CD4-positive, alpha-beta T cell (primary cell): ENCODE measurements at places on chromosomes 16 and 17. TPM values are rescaled to one million over a fixed set of nuclear protein-coding genes. Genes with fewer than 3 reads are reported as not detected.

DNA sequence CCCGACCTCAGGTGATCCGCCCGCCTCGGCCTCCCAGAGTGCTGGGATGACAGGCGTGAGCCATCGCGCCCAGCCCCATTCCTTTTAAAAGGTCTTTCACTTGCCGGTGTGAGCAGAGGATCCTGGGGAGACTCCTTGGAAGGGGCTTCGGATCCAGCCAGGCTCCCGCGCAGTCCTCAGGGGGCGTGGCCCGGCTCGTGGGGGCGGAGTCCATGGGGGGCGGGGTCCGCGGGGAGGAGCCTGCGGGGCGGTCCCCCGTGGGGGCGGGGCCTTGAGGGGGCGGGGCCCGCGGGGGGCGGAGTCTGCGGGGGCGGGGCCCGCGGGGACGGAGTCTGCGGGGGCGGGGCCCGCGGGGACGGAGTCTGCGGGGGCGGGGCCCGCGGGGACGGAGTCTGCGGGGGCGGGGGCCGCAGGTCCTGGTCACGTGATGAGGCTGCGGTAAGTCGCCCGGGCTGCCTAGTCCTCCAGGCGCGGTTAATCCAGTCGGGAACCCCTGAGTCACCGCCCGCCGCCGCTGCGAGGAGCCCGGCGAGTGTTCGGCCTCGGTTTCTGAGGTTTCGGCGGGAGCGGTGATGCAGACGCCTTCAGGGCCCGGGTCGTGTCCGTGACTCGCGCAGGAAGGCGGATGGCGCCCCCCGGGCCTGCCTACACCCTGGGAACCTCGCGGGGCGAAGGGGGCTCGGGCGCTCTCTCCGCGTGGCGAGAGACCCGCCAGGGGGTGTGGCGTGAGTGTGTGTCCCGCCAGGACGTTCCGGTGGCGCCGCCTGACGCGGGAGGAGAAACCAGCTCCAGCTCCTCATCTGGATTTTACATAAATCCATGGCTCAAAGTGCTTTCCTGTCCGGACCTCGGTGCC is 23.6 kb upstream of the ABR start:
- peak; percentile 26 for DNase-seq

CLEC10A gene
- total RNA-seq = 0.96 TPM

- no peak for DNase-seq
Measured at GRCh38 chr16:64534180-64534780, 587.6 kb downstream of the CDH11 start.

- peak; percentile 81 for DNase-seq
Measured at GRCh38 chr17:41786227-41787020, at the start of gene JUP. Gene JUP (minus strand): TSS chr17:41786711. CDS start chr17:41771854, 14,857 bp downstream.

- DNase-seq = no peak
Measured at GRCh38 chr17:20127360-20128035, 118.3 kb downstream of the SPECC1 start.

TMEM114 gene
- not detected for total RNA-seq

DNA sequence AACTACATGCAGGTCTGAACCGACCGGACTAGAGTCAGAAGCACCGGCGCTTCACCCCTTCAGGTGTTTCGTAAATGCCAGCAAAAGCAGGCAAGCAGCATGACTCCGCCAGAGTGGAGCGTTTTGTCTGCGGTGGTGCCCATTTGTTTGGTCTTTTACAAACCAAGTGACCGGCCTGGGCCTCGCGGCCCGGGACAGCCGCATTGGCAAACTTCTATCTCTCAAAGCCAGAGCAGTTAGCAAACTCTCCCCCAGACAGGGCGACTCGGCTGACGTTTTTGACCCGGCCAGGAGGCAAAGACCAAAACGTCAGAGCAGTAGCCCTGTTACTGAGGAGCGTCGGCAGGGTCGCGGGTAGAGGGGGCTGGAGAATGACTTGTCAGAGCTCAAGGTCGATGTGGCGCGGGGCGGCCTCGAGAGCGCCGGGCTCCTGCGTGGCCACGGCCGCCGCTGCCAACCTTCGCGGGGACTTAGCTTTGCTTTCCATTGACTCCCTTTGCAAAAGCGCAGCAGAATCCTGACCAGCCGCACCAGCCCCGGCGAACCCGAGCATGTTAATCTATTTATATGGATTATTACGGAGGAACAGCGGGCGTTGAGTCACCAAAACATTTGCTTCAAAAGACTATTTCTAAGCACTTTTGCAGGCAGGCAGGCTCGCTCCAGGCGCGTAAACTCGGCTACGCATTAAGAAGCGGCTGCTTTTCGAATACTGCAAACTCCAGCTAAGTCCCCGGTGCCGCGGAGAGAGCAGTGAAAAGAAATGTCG is 763 bp upstream of the SOX9 start:
- no peak for DNase-seq

DNA sequence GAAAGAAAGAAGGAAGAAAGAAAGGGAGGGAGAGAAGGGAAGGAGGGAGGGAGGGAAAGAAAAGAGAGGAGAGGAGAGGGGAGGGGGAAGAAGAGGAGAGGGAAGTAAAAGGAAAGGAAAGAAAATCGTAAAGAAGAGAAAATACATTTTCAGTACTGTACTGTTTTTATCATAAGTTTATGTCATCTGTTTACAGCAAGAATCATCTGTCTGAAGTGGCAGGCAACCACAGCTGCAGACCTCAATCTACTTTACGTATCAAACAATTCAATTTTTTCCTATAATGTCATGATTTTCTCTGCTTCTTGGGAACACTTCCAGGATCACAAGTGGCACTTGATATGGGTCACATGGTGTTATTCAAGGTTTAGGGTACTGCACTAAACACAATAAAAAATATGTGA is 58.3 kb downstream of the USP32 start:
- DNase-seq = no peak

GPR179 gene
- not detected for total RNA-seq

NOXO1 gene
- 0.56 TPM for total RNA-seq

CIAO2B gene
- 58.6 TPM for total RNA-seq

FBXL16 gene
- total RNA-seq = 11.0 TPM

DNA sequence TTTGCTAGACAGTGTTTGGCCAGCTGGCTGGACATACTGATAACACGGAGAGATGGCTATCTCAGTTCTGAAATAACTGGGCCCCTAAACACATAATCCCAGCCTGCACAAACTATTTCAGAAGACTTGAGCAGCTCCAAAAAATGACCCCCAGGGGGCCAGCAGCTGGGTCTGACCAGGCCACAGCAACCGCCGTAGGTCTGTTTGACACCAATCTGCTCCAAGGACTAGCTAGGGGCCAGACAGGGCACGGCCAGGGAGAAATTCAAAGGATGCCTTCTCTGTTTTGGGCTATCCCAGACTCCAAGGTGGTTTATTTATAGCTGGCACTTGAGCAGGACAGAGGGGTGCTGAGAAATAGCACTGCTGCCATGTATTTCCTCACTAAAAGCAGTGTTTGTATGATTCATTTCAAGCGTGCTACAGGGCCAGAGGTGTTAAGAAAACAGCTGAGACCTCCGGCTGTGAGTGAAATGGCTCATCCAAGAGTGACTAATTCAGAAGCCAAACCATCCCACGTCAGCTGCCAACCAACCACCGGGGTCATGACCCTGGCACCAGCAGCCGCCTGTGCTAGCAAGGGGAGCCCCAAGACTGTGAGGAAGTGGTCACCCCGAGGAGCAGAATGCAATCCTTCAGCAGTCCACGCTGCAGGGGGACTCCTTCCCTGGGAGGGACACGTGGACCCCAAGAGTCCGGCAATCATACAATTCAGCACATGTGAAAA is 5.7 kb downstream of the GGA2 start:
- DNase-seq = peak; percentile 81

DNA sequence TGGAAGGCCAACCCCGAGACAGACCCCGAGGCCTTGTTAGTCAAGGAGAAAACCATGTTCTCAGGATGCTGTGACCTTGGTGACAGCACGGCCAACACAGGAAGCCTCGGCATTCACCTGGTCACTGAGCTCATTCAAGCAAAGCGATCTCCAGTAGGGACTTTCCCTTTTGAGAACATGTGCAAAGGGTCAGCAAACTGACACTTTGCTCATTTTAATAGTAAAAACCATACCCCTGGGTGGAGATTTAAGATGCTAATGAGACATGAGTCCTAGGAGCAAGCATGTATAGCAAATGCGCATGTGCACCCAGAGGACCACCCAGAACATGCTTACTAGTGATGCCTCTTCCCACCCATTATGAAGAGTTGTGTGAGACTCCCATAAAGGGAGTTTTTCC is 5.7 kb upstream of the SULT1A2 start:
- no peak for DNase-seq

- DNase-seq = no peak
Measured at GRCh38 chr16:53566552-53567245, 63.7 kb upstream of the AKTIP start.

- no peak for DNase-seq
Measured at GRCh38 chr17:17150448-17150800, 55.7 kb downstream of the PLD6 start.

CACNG3 gene
- total RNA-seq = not detected

- DNase-seq = no peak
Measured at GRCh38 chr17:78401246-78401645, 22.8 kb downstream of the PGS1 start.

SLC22A31 gene
- total RNA-seq = 2.9 TPM

- DNase-seq = no peak
Measured at GRCh38 chr17:40022497-40022896, 7.3 kb downstream of the CSF3 start.

GRCh38 chr16:75288596-75289120 is 37.2 kb upstream of the BCAR1 start:
- peak; percentile 25 for DNase-seq

GRCh38 chr16:85246473-85246872 is 134.2 kb upstream of the CIBAR2 start:
- no peak for DNase-seq

- no peak for DNase-seq
Measured at GRCh38 chr17:47803201-47803600, 18.4 kb downstream of the OSBPL7 start.

DNA sequence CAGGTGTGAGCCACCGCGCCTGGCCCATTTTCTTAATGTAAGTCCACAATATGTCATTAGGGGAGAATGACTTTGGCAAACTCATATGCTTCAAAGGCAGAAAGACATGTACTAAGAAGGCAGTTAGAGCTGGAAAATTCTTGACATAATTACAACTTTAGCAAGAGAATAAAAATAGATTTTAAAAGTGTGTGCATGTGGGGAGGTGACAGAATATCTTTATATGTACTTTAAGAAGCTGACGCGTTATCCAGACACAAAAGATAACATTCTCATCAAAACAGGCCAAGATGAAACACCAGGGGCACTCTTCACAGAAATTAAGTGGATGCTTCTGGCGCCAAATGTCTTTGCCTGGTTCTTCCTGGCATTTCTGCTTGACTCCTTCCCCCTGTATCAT is 28.2 kb downstream of the GJC1 start:
- no peak for DNase-seq

DNA sequence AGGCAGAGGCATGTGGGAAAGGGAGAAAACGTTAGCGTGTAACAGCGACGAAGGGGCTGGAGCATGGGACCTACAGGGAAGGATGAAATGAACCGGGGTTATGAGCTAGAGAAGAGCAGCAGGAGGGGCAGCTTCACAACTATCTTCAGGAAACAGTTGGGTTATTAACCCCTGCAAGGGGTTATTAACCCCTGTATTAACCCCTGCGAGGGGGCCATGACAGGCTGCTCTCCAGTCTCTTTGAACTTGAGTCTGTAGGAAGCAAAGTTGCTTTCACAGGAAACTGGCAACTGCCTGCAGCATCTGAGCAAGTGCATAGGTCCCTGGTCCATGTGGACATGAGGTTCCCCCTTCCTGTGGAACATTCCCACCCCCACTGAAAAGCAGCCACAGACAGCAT is 119.2 kb upstream of the CRHR1 start:
- no peak for DNase-seq

DNA sequence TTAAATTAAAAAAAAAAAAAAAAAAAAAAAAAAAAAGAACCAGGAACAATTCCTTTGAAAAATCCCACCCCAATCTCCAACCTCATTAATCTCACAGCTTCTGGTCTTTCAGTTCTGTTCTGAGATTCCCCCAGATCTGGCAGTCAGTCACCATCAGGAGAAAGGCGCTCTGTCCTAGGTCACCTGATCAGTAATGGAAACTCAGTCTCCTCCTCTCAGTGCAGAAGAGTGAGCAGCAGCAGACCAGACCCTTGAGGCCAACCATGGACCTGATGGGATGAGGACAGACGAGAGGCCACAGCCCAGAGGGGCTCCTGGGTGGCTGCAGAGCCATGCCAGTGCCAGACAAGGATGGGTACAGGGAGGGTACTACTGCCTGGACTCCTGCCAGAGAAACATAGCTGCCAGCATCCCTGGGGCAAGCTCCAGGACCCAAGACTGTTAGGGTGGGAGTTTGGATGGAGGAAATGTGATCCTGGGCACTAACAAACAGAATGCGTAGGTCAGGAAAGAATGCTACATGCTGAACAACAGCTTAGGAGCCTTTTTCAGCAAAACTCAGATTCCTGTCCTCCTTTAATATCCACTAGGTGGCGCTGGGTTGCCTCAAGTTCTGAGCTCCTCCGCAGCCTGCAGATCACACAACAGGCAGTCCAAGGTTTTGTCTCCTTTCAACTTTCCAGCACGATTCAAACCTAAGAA is 28.7 kb downstream of the MPG start:
- peak; percentile 45 for DNase-seq

- DNase-seq = no peak
Measured at GRCh38 chr17:67116045-67116575, 71.8 kb downstream of the CACNG1 start.

DNA sequence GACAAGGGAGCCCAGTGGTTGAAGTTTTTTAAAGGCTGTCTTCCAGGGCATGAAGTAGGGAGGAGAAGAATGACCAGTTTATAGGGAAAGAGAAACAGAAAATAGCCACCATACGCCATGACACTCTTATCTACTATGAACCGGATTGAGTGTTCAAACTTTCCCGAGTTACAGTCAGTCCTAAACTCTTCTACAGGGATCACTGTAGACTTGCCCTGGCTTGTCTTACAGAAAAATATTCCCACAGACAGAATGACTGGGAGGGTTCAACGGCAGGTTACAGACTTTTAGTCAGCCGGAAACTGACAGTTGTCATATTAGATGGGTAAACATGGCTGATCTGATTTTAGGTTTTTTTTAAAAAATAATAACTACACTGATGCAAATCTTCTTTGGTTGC is 662.5 kb upstream of the SOX9 start:
- no peak for DNase-seq

- DNase-seq = no peak
Measured at GRCh38 chr17:51848451-51848850, 310.1 kb downstream of the CA10 start.

DNA sequence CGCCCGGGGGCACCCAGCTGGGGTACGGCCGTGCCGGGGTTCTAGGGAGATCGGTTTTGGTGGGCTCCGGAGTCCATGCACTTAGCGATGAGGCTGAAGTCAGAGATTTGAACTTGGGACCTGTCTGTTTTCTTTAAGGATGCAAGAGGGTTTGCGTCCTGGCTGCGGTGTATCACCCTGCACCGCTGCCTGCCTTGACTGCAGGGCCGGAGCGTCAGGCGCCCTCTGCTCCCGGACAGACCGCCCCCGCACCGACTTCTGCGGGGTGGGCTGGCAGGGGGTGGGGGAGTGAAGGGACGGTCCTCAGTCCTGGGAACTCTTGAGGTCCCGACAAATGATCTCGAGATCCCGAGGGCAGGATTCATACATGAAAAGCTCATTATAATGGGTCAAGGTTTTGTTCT is 701 bp downstream of the PDP2 start:
- no peak for DNase-seq

DNA sequence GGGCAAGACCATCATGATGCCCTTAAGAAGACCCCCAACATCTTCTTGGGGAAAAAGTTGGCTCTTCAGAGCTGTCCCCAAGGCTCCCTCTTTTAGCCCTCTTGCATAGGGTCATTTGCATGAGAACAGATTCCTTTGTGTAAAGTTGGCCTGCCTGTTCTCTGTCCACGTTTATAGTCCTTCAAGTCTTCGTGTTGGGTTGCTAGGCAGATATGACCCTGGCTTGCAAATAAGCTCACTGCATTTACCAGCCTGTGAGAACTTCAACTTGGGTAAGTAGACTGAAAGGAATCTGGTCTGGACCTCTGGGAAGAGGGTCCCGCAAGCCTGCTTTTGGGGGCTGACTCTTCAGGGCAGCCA is 2.9 kb downstream of the ARSG start:
- no peak for DNase-seq

TMEM238L gene
- not detected for total RNA-seq
